ENCODE measurements at places on chromosomes 7 and 10.

DNA sequence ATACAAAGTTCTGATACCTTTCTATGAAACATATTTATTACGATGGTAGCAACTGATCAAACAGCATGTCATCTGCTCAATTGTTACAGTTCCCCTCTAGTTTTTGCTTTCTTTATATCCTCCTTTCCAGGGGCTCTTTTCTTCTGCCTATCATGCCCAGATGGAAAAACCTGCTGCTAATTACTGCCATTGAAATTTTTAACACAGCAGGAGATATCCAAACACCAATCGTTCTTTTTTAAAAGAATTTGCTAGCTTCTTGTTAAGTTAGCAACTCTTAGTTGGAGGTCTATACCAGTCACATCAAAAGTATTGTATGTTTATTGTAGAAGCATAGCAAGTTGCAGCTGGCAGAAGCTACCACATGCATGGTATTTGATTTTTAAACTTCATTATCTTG, 768.5 kb downstream of the NXPH1 start:
- DNase-seq = no peak

- DNase-seq = no peak
Measured at GRCh38 chr7:6382817-6383216, 64.9 kb downstream of the DAGLB start.

DNA sequence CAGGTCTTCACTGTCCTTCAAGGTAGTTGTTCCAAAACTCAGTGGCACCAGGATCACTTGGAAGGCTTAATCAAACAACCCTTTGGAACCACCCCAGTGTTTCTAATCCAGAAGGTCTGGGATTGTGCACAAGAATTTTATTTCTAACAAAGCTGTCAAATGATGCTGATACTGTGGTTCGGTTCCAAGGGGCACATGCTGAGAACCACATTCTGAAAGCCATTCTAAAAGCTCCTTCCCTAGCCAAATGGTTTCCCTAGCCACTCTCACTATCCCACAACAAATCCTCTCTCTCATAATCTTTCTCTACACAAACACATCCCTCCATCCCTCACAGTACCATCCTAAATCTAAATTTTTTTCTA, 52.1 kb downstream of the MACC1 start:
- no peak for DNase-seq

DNA sequence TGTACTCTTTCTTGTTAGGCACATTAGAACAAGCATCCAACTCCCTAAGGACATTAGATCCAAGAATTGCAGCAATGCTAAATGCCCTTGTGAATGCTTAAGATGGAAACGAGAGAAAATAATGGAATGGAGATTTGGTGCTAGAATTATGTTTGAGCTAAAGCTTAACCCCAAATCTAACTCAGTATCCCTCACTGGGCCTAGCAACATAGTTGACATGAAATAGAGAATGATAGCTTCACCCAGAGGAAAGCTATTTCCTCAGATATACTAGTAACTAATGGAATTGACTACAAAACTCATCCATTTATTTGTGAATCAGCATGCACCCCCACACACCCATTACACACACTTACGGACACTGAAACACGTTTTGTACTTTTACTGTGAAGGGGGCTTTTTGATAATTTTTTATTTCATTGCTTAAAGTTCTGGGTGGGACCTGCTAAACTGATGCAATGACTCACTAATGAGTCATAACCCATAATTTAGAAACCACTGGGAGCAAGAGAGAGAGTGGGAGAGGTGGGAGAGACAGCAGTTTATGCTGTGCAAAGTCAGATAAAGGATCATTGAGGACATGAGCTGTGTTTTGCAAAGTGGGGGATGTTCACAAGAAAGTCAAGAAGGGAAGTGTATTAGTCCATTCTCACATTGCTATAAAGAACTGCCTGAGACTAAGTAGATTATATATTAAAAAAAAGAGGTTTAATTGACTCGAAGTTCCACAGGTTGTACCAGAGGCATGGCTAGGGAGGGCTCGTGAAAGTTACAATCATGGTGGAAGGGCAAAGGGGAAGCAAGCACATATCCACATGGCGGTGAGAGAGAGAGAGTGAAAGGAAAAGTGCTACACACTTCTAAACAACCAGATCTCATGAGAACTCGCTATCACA, 382.7 kb downstream of the SFMBT2 start:
- no peak for DNase-seq

All from stimulated activated CD4-positive, alpha-beta T cell treated with anti-CD3 and anti-CD28 coated beads, Interleukin-12 subunit alpha, Interleukin-12 subunit beta, amount 100 ng/mL, for 48 hours (primary cell).